Body of pancreas (tissue), 4 donors: ENCODE measurements at places on chromosomes 12 and 14.

- DNase-seq: no peak
These were observed 191.4 kb downstream of the CACNA1C start for GRCh38 chr12:2244013-2244861.

GRCh38 chr12:90630006-90630405 lies 325.0 kb downstream of the CCER1 start:
- DNase-seq: no peak

GRCh38 chr14:104784846-104785707 lies 10.5 kb downstream of the AKT1 start:
- DNase-seq: no peak

- DNase-seq: no peak
These were observed 160.3 kb upstream of the HIF1A start for GRCh38 chr14:61535032-61535431.

DNA sequence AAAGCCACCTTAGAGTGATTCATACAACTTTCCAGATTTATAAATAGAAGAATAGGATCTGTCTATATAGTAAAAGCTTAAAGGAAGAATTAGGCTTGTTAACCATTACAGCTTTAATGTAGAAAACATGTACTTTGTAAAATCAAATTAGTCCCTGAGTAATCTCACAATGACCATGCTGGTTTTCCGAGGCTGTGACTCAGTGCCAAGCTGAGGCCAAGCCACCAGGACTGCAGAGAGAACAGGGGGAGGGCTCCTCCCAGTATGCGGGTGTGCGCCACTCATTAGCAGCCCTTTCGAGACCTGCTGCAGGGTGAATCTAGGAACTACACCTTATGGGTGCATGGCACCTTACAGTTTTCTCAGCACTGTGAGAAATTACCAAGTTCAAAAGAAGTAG lies 167.0 kb downstream of the EFCAB11 start:
- DNase-seq: no peak

- DNase-seq: no peak
These were observed 142.4 kb downstream of the DACT1 start for GRCh38 chr14:58780185-58780584.

- DNase-seq: no peak
These were observed 69.6 kb upstream of the AEBP2 start for GRCh38 chr12:19369691-19370148.

- DNase-seq: no peak
These were observed 233.4 kb downstream of the SPTSSA start for GRCh38 chr14:34228650-34228976.

DNA sequence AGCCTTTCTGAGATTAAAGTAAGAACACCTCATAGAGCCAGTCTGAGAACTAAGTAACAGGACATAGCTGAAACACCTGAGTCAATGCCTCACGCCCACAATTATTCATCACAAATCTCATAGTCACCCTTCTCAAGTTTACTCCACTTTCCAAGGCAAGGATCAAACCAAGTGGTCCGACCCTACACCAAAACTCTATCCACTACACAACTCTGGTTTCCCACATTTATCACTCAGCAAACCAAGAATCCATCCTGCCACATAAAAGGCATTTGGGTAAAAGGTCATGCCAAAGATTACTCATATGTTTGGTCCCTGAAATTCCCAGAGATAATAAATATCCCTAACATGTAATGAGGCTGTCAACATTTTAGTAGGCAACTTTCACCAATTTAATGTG lies 144.1 kb downstream of the RPAP3 start:
- DNase-seq: no peak
